ENCODE measurements at places on chromosomes 6 and 20. TPM values are rescaled to one million over a fixed set of nuclear protein-coding genes. Genes with fewer than 3 reads are reported as not detected.

The CSE1L gene
- total RNA-seq, result 38.2 TPM

DNA sequence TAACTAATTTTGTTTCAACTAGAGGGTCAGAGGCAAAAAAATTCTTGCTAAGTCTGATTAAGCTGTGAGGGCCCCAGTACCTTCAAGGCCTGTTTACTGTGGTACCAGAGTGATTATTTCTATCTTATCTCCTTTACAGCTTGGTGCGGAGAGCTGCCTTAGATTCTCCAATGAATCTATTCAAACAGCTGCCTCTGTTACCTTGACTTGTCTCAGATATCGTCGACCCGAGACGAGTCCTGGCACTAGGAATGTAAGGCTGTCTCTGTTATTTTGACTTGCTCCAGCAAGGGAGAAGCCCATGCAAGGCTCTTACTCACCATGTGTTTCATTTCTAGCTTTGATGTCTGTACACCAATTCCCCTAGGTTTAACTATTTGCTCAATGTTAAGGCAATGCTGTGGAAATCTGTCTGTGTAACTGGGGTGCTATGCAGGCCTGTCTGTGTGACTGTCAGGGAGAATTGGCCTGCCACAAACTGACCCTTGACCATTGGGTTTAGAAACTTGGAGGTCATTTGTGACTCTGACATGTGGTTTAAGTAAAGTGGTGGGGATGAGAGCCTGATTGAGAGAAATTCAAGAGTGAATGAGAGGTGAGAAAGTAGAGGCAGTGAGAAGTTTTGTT is 10.4 kb upstream of the FKBPL start:
- H3K27me3 ChIP-seq, result no peaks in the 10 kb centered on the region
- H3K4me1 ChIP-seq, result no peaks in the 10 kb centered on the region
- DNase-seq, result no peak

DNA sequence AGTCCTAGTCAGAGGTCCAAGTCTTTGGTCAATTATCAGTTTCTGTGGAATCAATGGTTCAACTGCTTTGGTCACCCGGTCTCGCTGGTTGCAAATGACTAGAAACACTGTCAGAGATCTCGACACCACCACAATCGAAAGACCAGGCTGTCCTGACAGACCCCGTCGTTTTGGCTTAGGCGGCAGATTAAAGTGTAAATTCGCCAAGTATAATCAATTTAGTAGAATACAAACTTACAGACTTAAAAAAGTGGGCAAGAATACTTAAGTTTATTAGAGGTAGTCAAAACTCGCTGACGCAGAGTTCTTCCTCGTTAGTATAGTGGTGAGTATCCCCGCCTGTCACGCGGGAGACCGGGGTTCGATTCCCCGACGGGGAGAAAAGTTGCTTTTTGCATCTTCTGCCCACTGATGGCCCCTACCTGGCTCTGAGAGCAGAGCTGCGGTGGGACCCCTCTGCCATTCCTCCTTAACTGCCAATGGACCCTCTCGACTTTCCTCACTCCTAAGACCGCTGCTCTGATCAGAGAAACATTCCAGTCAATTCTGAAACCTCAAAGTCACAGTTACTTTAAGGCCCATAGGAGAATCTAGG is 30.6 kb upstream of the ZNF184 start:
- peak overlapping the region; percentile 50 for H3K27ac ChIP-seq
- no peaks in the 10 kb centered on the region for H3K36me3 ChIP-seq
- DNase-seq, result peak; percentile 47
- peaks cover 18% of the 10 kb centered on the region for H3K4me1 ChIP-seq
- peaks cover 17% of the 10 kb centered on the region for H3K27me3 ChIP-seq

DNA sequence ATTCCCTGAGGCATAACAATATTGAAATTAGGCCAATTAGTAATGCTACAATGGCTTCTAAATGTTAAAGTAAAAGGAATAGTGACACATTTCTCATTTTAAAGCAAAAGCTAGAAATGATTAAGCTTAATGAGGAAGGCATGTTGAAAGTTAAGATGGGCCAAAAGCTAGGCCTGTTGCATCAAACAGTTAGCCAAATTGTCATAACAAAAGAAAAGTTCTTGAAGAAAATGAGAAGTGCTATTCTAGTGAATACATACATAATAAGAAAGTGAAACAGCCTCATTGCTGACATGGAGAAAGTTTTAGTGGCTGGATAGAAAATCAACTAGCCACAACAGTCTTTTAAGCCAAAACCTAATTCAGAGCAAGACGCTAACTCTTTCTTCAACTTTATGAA is 12.9 kb downstream of the OR2A4 start:
- no peaks in the 10 kb centered on the region for H3K4me1 ChIP-seq
- DNase-seq, result no peak
- no peak overlapping the region for H3K27ac ChIP-seq
- no peak overlapping the region for H3K4me3 ChIP-seq

GRCh38 chr6:38154731-38155130 is 335.2 kb downstream of the ZFAND3 start:
- peaks cover 21% of the 10 kb centered on the region for H3K4me1 ChIP-seq
- DNase-seq, result no peak
- H3K27ac ChIP-seq, result no peak overlapping the region

DNA sequence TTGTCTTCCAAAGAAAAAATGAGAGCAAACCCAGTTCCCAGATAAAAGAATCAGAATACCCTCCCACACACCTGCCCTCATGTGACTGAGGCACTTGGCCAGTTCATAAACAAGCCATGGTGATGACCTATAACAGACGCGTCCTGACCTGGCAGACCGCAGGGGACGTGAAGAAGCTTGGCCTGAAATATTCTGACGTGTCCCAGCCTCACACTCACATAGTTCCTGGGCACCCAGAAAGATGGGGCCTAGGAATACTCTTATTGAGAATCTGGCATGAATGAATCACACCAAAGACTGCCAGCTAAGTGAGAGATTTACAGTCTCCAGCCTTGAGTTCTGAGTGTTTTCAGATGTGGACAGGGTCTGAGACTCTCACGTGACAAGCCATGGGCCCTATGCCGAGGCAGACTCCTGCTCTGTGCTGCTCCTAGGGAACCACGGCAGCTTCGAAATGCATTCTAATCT is 17.2 kb upstream of the MAP3K4 start:
- H3K4me3 ChIP-seq, result peak overlapping the region; percentile 7
- no peaks in the 10 kb centered on the region for H3K36me3 ChIP-seq
- peak overlapping the region; percentile 90 for H3K27ac ChIP-seq
- H3K27me3 ChIP-seq, result no peaks in the 10 kb centered on the region

The C20orf144 gene
- total RNA-seq, result not detected

The TP53TG5 gene
- total RNA-seq, result 0.80 TPM

GRCh38 chr6:122859676-122860075 is 70.6 kb downstream of the SMPDL3A start:
- peaks cover 52% of the 10 kb centered on the region for H3K27me3 ChIP-seq
- no peak overlapping the region for H3K27ac ChIP-seq
- DNase-seq, result no peak

DNA sequence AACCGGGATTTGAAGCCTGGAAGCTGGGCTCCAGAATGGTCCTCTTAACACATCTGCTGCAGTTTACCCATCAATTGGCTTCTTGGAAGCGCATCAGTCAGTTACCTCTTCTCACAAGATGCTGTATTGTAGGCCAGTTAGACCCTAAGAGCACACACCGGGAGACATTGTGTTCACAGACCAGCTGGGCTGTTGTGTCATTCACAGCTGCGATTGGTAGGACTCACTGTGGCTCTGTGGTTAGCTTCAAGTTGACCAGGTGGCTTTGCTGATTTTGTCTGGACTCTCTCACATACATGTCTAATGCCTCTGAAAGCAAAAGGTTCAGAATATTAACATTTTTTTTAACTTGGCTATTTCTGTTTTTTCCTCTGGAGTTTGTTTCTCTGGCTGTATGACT is 64.8 kb downstream of the SNX9 start:
- H3K4me3 ChIP-seq, result no peak overlapping the region
- H3K36me3 ChIP-seq, result peaks cover 30% of the 10 kb centered on the region
- H3K27me3 ChIP-seq, result no peaks in the 10 kb centered on the region
- no peak for DNase-seq
- H3K4me1 ChIP-seq, result peaks cover 15% of the 10 kb centered on the region

The VWA7 gene
- total RNA-seq, result 14.7 TPM

DNA sequence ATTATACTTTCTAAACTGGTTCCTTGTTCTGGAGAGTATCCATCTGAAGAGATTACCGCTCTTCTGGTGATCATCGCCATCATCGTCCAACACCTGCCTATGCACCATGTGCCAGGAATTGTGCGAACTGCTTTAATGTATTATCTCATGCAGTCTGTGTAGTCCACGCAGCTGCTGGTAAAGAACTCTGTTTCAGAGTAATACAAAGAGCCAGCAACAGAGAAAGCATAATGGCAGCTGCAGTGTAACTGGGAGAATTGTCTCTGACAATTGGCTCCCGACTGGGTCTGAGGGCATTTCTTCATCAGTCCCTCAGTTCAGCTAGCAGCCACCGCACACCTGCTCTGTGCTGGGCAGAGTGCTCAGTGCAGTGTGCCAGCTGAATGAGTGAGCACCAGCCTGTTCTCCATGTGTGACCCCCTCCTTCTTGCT is 383.4 kb downstream of the GRIK2 start:
- H3K4me3 ChIP-seq, result no peak overlapping the region
- no peak for DNase-seq
- H3K4me1 ChIP-seq, result peaks cover 19% of the 10 kb centered on the region
- H3K27me3 ChIP-seq, result no peaks in the 10 kb centered on the region

GRCh38 chr20:19275038-19275629 is 62.7 kb downstream of the SLC24A3 start:
- no peaks in the 10 kb centered on the region for H3K36me3 ChIP-seq
- H3K4me1 ChIP-seq, result peaks cover 21% of the 10 kb centered on the region
- peak overlapping the region; percentile 12 for H3K4me3 ChIP-seq
- peak overlapping the region; percentile 71 for H3K27ac ChIP-seq
- no peak for DNase-seq
- peaks cover 5% of the 10 kb centered on the region for H3K27me3 ChIP-seq

DNA sequence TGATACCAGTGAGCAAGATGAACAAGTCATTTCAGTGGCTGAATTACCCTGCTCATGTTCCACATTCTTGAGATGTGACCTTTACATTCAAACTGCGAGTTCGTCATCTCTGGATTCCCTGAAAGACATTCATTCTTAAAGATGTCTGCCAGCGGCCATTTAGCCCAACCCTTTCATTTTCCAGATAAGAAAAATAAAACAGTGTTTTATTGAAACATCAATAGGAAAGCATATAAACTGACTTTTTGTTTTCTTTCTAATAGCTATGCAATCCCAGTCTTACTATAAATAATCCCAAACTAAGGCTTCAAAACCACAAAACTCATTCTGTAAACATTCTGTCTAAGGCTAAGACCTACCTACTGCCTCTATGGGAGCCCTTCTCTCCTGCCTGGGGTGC is 134.0 kb downstream of the SAMD5 start:
- DNase-seq, result no peak
- H3K4me3 ChIP-seq, result no peak overlapping the region
- H3K36me3 ChIP-seq, result no peaks in the 10 kb centered on the region
- no peaks in the 10 kb centered on the region for H3K27me3 ChIP-seq

The EYA4 gene
- 15.4 TPM for total RNA-seq

- no peak overlapping the region for H3K4me3 ChIP-seq
- no peaks in the 10 kb centered on the region for H3K36me3 ChIP-seq
- H3K27ac ChIP-seq, result no peak overlapping the region
- no peaks in the 10 kb centered on the region for H3K4me1 ChIP-seq
- H3K27me3 ChIP-seq, result peaks cover 24% of the 10 kb centered on the region
Observed at GRCh38 chr20:22414305-22414742, 170.0 kb downstream of the FOXA2 start.

DNA sequence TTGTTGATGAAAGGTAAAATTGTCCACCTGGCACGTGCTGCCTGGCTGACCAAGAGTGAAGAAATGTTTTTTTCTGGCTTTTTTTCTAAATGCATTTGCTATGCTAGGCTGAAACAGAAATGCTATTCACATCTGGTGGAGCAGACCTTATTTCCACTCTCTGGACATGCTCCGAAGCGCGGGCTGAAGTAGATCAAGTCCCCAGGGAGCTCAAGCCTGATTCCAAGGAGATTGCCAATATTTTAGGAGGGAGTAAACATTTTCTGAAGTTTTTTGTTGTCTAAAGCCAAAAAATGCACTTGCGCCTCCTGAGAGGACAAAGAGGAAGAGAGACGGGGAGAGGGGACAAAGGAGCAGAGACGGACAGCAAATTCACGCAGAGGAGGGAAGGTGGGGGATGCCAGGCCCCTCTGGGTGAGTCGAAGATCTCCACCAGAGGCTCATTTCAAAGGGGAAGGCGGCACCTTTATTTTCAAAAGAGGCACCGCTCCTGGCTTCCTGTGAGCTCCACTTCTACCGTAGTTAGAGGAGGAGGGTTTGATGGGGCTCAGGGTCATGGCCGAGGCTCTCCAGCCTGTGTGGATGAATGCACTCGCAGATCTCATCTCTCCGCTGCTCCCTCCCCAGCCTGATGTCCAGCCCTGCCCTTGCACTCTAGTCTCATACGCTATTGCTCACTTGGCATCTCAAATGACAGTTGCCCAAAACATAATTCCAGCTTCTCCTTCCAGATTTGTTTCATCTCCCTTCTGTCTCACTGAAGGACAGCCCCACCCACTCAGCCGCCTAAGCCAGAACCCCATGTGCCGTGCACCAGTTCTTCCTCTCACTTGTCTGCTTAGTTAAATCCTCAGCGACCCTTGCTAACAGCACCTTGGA is 23.1 kb upstream of the SMOC2 start:
- H3K4me1 ChIP-seq, result peaks cover 16% of the 10 kb centered on the region
- H3K27ac ChIP-seq, result peak overlapping the region; percentile 74
- no peak for DNase-seq
- H3K4me3 ChIP-seq, result peak overlapping the region; percentile 34
- H3K36me3 ChIP-seq, result no peaks in the 10 kb centered on the region
- peaks cover 37% of the 10 kb centered on the region for H3K27me3 ChIP-seq

DNA sequence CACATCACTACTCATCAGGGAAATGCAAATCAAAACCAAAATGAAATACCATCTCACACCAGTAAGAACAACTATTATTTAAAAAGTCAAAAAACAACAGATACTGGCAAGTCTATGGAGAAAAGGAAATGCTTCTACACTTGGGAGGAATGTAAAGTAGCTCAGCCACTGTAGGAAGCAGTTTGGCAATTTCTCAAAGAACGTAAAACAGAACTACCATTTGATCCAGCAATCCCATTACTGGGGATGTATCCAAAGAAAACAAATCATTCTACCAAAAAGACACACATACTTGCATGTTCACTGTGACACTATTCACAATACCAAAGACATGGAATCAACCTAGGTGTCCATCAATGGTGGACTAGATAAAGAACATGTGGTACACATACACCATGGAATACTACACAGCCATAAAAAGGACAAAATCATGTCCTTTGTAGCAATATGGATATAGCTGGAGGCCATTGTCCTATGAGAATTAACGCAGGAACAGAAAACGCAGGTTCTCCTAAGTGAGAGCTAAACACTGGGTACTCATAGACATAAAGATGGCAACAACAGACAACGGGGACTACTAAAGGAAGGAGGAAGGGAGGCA is 260.4 kb downstream of the RNGTT start:
- no peaks in the 10 kb centered on the region for H3K36me3 ChIP-seq
- H3K27me3 ChIP-seq, result no peaks in the 10 kb centered on the region
- no peak for DNase-seq

All from left ventricle myocardium inferior (tissue), 1 donor.